ENCODE measurements at places on chromosomes 2 and 18.

- peak; percentile 55 for DNase-seq
Observed at GRCh38 chr2:100610381-100610831, 47.6 kb downstream of the PDCL3 start.

DNA sequence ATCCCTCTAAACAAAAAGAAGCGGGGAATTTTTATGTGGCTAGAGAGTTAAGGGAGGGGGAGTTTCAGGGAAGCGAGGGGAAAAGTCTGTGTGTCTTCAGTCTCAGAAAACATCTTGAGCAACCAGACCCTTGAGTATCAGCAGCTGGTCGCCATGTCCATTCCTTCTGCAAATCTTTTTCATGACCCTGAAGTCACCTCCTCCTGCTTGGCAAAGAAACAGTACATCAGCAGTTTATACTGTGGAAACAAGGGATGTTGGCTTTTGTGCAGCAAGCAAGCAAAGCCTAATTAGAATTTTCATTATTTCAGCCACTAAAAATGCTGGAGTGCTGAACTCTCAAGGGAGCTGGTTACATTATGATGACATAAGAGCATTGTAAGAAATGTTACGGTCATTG is 187.4 kb upstream of the SLC8A1 start:
- no peak for DNase-seq

DNA sequence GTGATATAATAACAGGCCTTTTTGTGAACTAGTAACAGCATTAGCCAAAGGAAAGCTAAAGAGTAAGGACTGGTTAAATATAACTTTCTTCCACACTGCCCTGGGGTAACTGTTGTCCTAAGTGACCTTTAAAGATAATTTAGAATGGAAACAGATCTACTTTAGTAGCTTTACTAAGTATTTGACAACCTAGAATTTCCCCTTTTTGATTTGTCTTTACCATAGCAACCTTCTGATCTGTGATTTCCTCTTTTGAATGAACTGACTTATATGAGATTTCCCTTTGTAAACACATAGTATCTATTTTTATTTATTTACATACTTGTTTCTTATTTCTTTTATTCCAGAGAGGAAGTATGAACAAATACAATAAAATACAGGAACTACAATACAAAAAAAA is 10.5 kb upstream of the KLF7 start:
- DNase-seq: no peak

- DNase-seq: no peak
Observed at GRCh38 chr18:55405893-55406406, 182.0 kb downstream of the TCF4 start.

GRCh38 chr2:124193706-124194105 is 168.6 kb downstream of the CNTNAP5 start:
- no peak for DNase-seq

GRCh38 chr2:217326238-217327022 is 466.6 kb upstream of the TNP1 start:
- no peak for DNase-seq

GRCh38 chr18:35180455-35180854 is 60.4 kb upstream of the ZNF397 start:
- DNase-seq: no peak

GRCh38 chr2:67295851-67296250 is 101.3 kb upstream of the ETAA1 start:
- DNase-seq: no peak

- DNase-seq: no peak
Observed at GRCh38 chr2:82526277-82526676, 1932.8 kb downstream of the SUCLG1 start.

- DNase-seq: no peak
Observed at GRCh38 chr2:6525475-6525964, 340.2 kb downstream of the CMPK2 start.

- DNase-seq: no peak
Observed at GRCh38 chr2:117801826-117802225, 12.7 kb upstream of the DDX18 start.

DNA sequence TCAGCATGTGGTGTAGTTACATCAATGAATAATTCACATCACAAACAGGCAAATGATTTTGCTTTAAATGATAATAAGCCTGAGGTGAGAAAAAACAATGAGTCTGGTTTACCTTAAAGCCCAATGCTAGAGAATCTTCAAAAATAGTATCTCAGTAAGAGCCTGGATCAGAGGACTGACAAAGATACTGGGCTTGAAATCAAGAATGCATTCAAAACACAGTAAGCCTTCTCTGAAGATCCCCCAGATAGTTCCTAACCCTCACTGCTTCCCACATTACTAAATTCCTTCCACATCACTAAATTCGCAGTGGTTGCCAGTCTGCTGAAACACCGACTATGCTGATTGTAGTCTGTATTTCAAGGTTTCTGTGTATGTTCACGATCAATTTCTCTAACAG is 514.9 kb downstream of the SUCLG1 start:
- DNase-seq: no peak

DNA sequence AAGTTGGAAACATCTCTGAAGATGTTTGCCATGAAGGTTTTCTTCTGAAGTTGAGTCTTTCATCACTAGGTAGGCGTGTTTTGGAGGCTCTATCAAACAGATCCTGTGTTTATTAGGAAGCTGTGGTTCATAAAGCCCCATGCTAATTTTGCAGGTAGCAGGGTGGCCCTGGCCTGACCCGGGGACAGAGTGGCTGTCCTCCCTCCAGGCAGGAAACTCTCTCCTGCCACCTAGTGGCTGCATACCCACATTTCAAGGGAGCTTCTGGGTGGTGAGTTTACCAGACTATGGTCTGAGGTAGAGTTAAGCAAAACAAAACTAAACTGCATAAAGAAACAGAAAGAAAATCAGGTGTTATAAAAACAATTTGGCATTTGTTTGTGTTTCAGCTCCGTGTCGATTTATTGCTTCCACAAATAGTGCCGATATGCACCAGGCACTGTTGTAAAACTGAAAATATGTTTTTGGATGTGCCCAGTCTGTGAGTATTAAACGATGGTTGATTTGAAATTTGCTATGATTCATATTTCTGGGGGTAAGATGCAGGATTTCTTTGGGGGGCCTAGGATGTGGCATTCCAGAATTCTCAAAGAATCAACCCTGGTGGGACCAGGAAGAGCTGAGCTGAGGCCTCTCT is 26.0 kb upstream of the IL37 start:
- DNase-seq: peak; percentile 73

DNA sequence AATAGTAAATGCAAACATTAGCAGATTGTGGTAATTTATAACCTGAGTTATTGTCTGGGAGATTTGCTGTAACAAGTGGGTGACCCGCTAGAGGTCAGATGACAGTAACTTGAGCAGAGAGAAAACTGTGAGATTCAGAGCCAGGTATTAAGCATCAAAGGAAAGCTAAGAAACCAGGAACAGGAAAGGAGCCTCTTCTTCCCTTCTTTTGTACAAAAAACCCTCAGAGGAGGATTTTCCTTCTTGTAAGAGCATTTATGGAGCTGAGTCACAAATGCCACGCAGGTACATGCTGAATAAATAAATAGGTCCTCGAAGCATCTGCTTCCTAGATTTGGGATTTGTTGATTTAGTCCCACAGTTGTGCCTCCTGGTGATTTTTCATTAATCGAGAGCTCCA is 146.5 kb downstream of the SH3BP4 start:
- no peak for DNase-seq

DNA sequence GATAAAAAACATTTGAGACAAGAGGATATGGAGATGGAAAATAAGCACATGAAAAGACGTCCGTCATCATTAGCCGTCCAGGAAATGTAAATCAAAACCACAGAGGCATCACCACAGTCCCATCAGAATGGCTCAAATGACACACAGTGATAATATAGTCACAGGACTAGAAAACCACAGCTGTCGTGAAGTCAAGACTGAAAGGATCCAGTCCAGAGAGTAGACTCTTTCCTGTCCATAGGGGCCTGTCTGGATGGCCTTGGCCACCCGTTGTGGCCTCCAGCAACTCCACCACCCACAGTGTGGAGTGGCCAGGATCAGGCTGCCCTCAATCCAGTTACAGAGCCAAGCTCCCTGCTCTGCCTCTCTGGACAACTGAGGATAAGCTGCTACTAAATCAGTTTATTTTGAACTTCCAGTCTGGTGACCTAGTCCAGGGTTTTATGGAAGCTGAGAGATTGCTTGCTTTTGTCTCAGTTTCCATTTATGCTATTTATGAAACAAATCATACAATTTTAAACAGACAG is 60.4 kb downstream of the RHOB start:
- DNase-seq: no peak

GRCh38 chr2:172279813-172280212 is 147.6 kb upstream of the ITGA6 start:
- no peak for DNase-seq

GRCh38 chr18:24974431-24974830 is 377.5 kb downstream of the ZNF521 start:
- DNase-seq: no peak

DNA sequence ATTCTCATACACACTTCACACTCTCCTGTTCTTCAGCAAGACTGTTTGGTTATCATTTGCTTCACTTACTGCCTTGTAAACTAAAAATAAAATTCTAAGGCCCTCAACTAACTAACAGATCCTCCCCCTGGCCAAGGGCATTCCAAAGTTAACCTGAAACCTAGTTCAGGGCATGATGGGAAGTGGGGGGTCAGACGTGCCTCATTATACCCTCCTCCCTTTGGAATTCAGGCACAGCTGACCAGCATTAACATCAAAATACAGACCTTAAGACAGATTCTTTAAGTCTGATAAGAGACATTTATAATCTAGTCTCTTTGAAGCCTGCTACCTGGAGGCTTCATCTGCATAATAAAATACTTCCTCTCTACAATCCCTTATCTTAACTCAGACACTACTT is 221.0 kb downstream of the NOL4 start:
- no peak for DNase-seq

DNA sequence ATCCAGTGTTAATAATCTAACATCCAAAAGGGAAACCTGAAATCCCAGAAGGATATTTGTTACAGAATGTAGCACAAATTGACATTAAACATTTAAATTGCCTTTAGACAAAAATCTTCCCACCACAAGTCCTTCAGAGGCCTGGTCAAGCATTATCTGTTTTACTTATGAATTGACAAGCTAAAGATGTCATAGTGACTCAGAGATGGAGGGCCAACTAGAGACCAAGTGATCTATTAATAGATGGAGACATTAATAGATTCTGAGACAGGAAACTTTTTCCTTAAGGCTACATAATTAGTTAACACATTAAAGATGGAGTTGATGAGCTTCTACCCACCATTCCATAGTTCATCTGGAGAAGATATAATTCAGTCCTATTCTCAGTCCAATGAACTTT is 526.2 kb downstream of the IRS1 start:
- no peak for DNase-seq

DNA sequence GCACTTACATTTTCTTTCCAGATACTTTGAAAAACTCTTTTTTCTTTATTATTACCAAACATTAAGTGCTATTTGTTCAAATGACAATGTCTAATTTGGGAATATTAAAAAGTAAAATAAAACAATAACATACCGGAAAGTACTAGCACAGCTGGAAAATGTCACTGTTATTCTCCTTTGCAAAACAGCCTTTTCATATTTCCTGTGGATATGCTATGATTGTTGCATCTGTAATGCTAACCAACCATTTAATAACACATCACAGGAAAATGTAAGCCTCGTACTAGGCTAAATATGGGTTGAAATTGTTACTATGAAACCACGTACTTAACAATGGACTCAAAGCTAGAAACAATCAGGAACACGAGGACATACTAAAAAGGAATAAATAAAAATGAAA is 298.1 kb downstream of the CBLN2 start:
- no peak for DNase-seq

- DNase-seq: no peak
Observed at GRCh38 chr18:24536834-24537233, 76.4 kb downstream of the HRH4 start.

GRCh38 chr2:65870826-65871225 is 438.4 kb upstream of the SPRED2 start:
- no peak for DNase-seq

DNA sequence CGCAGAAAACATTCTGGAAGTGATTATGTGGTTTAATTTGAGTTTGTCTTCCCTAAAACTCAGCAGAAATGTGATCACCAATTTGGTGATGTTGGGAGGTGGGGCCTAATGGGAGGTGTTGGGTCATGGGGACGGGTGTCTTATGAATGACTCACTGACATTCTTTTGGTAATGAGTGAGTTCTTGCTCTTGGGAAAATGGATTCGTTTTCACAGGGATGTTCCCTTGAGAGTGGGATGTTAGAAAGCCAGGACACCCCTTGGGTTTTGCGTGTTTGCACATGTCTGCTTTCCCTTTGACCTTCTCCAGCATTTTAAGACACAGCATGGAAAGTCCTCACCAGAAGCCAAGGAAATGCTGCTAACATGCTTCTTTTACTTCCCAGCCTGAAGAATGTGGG is 321.5 kb upstream of the NT5C1B start:
- DNase-seq: no peak

- no peak for DNase-seq
Observed at GRCh38 chr2:44367591-44367990, 5.8 kb downstream of the CAMKMT start.

- DNase-seq: no peak
Observed at GRCh38 chr2:205139822-205140463, 542.4 kb upstream of the NRP2 start.

GRCh38 chr2:207694811-207695281 is 16.6 kb upstream of the CCNYL1 start:
- no peak for DNase-seq

- DNase-seq: no peak
Observed at GRCh38 chr2:69046221-69046662, 33.3 kb downstream of the ANTXR1 start.

GRCh38 chr18:12405066-12405465 is 2.7 kb upstream of the PRELID3A start:
- DNase-seq: no peak

GRCh38 chr2:28201671-28202180 is 190.9 kb upstream of the FOSL2 start:
- no peak for DNase-seq

- DNase-seq: no peak
Observed at GRCh38 chr18:44826418-44827259, 146.0 kb downstream of the SETBP1 start.

DNA sequence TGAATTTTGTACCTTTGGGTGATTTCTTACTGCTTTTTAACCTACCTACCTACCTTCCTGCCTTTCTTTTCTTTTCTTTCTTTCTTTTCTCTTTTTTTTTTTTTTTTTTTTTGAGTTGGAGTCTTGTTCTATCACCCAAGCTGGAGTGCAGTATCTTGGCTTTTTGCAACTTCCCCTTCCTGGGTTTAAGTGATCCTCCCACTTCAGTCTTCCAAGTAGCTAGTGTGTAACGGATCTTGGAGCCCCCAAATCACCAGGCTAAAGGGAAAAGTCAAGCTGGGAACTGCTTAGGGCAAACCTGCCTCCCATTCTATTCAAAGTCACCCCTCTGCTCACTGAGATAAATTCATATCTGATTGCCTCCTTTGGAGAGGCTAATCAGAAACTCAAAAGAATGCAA is 61.3 kb downstream of the DDX18 start:
- DNase-seq: no peak

- no peak for DNase-seq
Observed at GRCh38 chr2:99552529-99552928, 62.7 kb upstream of the REV1 start.

DNA sequence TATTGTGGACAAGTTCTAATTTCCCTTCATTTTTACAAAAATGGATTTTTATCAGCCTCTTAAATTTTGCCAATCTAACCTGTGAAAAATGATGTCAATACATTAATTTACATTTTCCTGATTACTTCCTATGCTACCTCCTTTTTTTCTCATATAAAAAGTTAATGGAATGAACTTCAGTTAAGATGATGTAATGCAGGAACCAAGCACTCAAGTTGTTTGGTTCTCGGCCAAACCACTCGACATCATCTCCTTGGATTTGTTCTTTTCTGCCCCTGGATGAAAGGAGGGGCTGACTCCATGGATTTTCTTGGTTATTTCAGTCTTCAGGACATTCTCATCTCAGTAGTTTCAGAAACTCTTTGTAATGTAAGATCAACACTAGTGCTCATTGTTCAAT is 253.1 kb upstream of the NXPH2 start:
- DNase-seq: no peak

All from activated CD4-positive, alpha-beta T cell treated with anti-CD3 and anti-CD28 coated beads, Interleukin-2, amount 50 U/mL, for 24 hours (primary cell).